ENCODE measurements at places on chromosomes 13 and 19. TPM values are rescaled to one million over a fixed set of nuclear protein-coding genes. Genes with fewer than 3 reads are reported as not detected.

GRCh38 chr19:55640043-55640576 lies 692 bp upstream of the ZNF580 start:
- no peak for DNase-seq

- DNase-seq: no peak
These were observed 5.3 kb downstream of the RASIP1 start for GRCh38 chr19:48735031-48735615.

The ARHGAP33 gene
- total RNA-seq: 8.8 TPM

The SOX1 gene
- not detected for total RNA-seq

- DNase-seq: no peak
These were observed 58.0 kb downstream of the MAP4K1 start for GRCh38 chr19:38559428-38560401.

GRCh38 chr13:36058116-36058515 lies 73.1 kb downstream of the DCLK1 start:
- DNase-seq: no peak

- no peak for DNase-seq
These were observed 147.7 kb downstream of the TM9SF2 start for GRCh38 chr13:99648927-99649326.

- DNase-seq: no peak
These were observed 15.0 kb upstream of the LMO7 start for GRCh38 chr13:75621147-75621546.

GRCh38 chr13:29956853-29957252 lies 106.4 kb upstream of the UBL3 start:
- DNase-seq: no peak

DNA sequence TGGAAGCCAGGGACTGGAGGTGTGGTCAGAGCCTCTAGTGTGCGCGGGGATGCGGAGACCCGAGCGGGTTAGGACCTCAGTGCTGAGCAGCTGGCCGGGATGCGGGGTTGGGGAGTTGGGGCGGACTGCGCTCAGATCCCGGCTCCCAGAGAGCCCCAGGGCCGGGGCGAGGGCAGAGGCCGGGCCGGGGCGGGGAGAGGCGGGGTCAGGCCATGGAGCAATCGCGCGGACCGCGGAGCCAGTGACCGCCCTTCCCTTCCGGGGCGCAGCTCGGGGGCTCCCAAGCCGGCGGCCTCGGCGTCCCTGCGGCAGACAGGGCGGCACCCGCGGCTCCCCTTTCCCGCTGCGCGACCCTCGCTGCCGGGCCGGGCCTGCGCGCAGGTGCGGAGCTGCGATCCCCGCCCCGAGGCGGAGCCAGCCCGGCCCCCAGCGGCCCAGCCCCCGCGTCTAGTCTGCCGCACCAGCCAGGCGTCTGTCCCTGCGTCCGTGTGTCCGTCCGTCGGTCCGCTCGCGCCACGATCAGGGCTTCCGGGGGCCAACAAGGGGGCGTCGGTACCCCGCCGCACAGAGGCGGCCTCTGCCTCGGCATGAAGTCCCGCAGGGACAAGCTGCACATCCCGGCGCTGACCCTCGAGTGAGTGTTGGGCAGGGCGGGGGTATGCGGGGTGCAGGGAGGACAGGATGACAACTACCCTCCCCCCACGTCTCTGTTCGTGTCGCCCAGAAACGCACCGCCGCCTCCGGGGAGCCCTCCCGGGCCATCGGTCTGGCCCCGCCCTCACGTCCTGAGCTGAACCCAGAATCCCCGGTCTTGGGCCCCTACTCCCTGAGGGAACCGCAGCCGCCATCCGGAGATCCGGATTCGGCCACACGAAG lies 12.4 kb downstream of the MAST3 start:
- DNase-seq: peak; percentile 91

DNA sequence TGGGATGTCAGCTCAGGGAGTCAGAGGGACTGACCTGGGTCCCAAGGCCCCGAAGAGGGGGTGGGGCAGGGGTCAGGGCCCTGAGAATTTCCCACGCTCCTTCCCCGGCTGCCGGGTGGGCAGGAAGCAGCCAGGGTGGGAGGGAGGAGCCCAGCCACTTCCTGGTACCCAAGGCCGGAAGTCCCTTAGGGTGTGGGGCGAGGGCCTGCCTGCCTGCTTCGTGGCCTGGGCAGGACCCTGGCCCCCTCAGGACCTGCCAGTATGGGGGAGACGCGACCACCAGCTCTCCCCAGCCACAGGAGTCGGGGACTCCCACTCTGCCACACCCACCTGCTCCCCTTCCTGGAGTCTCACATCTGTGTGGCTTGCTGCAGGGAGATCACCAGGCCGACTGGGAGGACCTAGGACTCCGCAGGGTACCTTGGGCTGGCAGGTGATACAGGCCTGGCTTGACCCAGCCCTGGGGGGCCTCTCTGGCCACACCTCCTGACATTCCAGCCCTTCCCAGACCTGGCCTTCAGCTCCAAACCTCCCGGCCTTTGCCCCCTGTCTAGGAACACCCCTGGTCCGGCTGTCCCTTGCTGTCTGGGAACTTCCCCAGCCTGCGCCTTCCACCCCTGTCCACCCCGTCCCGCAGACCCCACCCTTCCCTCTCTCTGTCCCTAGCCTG lies 9.8 kb upstream of the CIRBP start:
- DNase-seq: peak; percentile 96

DNA sequence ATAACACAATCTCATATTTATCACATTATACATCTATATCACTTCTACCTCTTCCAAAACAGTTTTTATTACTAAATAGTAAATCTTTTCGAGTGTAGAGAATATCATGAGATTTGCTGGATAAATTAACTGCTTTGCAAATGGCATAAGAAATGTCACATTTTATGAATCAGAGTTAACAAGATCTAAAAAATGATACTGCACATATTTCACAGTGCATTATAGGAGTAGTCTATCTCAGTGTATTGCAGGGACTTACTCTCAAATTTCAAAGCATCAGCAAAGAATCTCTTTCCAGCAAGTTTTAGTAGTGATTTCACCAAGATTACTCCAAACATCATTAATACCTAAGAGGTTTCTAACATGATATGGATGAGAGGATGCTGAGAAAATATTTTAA lies 687.1 kb upstream of the SLITRK1 start:
- DNase-seq: no peak

- DNase-seq: no peak
These were observed 47.0 kb upstream of the USPL1 start for GRCh38 chr13:30570691-30571090.

The TGFBR3L gene
- total RNA-seq: 3.0 TPM

DNA sequence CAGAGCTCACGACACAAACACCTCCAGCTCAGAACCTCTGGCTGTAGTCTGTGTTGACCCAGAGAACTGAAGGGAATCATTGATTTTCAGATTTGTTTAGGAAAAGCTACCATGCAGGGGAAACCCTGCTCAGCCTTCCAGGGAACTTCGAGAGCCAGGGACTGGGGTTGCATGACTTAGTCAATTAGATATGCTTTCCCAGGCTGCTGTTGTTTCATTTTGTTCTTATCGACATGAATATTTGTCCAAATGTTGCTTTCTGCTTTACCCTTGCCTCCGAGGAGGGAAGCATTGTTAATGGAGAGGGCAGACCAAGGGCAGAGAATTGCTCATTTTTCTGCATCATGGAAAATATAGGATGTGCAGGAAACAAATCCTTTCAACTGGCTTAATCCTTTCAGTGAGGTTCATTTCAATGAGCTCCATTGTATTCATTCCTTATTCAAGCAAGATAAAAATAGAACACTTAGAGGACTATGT lies 82.5 kb downstream of the KLF5 start:
- no peak for DNase-seq

The TMEM147 gene
- 64.4 TPM for total RNA-seq

- DNase-seq: no peak
These were observed 23.5 kb downstream of the EBPL start for GRCh38 chr13:49667773-49668172.

The WTIP gene
- 34.7 TPM for total RNA-seq

Measured in cardiac septum (tissue), 1 donor.